ENCODE measurements at places on chromosomes 2 and 18.

DNA sequence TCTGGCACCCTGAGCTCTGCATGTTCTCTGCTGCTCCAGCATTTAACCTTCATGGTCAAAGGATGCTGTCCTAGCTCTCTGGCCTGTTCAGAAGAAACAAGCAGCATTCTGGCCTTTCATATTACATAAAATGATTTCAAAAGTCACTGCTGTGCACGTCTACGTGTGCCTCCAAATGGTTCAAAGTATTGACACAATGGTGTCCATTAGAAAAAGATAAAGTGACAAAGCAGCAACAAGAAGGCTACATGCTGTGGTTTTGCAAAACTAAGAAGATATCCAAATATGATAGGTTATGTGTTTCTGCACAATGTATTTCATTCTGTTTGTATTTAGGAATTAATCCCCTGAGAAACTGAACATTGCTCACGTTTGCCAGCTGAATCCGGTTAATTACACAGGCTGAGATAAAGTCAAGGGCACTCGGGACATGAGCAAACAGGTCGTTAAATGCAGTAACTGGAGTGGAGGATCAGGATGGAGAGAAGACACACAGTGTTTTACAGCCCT, 258.5 kb downstream of the DOK6 start:
- DNase-seq, result no peak

- DNase-seq, result no peak
Measured at GRCh38 chr2:182915369-182916326, 49.2 kb upstream of the FRZB start.

- peak; percentile 63 for DNase-seq
Measured at GRCh38 chr2:235979753-235980435, 188.3 kb downstream of the GBX2 start.

DNA sequence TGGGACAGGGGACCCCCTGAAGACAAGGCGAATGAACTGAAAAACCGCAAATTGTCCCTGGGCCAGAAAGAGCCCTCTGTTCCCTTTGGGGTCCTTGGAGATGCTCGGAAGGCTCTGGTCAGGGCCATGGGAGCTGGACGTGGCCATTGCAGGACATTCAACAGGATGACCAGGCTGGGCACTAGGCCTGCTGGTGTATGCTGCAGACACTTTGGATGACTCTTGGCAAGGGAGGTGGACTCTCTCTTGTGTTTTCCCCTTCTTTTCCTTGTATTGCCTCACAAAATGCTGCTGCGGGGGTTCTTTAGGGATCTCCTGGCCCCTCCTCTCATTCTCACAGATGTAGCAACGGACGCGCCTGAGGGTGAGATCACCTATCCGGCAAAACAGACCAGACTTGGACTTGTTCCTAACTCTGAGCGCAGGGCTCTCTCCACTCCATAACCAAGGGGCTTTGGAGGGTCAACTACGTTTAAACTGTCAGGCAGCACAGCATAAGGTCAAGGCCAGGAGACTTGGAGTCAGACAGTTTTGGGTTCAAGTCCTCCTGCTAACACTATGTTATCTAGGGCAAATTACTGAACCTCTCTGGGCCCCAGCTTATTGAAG, 41.8 kb upstream of the SH3RF3 start:
- peak; percentile 59 for DNase-seq

All from lower leg skin (tissue), 4 donors.